ENCODE measurements at places on chromosomes 2 and 18.

- no peak for DNase-seq
Measured at GRCh38 chr2:180790891-180791290, 189.5 kb upstream of the UBE2E3 start.

GRCh38 chr2:8456151-8457091, 225.4 kb upstream of the ID2 start:
- peak; percentile 45 for DNase-seq

DNA sequence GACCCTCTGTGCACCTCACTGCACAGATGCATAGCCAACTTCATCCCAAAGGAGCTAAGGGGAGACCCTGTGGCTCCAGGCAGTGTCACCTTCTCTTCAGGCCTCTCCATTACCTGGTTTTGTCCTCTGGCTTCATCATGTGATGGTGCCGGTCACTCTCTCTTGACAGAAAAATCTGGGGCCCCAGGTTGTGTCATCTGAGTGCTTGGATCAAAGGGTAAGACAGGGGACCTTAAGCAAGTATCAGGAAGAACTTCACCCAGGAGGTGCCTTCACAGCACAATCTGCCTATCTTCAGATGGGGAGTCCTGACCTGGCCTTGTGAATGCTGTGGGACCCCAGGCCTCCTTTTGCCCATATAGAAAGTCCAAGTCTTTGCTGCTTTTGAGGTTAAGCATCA, 104.4 kb downstream of the POLR1A start:
- DNase-seq = no peak

DNA sequence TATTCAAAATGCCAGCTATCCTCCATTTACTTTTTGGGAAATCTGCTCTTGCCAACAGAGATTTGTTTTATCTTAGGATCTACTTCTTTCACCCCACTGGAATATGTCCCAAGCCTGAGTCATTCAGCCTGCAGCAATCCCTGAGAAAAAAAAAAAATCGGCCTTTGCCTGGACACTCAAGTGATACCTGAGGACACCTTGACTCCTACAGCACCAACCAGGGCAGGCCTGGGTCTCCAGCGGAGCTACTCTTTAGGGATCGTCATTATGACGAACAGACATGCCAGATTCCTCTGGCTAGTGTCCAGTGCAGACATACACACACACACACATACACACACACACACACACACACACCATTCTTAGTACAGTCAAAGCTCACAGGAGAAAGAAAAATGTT, 2.2 kb upstream of the UGT1A6 start:
- no peak for DNase-seq

- DNase-seq = no peak
Measured at GRCh38 chr2:204479557-204479956, 65.7 kb upstream of the PARD3B start.

DNA sequence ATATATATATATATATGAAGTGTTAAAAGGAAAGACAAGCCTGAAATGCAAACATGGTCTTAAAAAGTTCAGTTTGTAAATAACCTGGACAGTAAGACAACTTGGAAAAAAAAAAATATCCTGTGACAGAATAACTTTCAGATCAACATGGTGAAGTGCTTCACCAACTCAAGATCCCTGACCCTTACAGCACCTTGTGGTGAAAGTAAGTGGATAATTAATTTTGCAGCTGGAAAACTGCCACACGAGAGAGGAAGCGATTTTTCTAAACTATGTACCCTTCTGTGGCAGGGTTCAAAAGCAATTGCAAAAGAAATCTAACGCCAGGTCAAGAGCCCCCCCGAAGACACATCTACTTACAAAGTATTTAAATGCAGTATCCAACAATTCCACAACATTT, 95.8 kb downstream of the PAX3 start:
- DNase-seq = no peak

GRCh38 chr18:78558948-78559347, 420.7 kb upstream of the SALL3 start:
- DNase-seq = no peak

DNA sequence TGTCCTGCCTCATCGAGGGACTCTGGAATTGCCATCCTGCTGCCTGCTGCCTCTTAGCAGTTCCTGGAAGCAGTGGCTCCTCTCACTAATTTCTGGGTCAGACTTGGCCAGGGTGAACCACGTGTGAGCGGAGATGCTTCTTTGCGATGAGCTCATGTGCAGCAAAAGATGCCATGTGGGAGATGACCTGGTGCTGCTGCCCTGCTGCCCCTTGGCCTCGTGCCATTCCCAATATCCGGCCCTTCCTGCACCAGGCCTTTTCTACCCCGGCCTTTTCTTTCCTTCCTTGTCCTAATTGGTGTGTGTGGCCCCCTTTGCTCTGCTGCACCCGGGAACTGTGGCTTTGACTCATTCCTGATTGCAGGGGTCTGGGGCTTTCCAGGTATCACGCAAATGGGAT, 296.9 kb upstream of the HS6ST1 start:
- no peak for DNase-seq

DNA sequence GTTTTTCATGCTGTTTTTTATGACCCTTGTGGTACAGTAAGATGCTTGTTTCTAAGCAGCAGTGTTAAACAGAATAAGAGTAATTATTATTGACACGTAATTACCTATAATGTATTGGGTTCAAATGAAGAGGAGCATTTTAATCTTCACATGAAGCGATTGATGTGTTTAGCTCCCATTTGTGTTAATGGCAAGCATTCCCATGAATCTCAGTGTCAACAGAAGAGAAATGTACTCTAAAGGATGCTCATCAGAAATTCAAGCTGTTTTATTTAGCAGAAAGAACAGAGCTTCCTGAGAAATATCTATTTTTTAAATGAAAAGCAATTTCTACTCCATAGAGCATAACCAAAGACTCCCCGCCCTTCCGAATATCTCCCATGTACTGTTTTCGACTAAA, 341.3 kb upstream of the LINC00305 start:
- no peak for DNase-seq

GRCh38 chr18:67131498-67131897, 385.0 kb downstream of the DSEL start:
- DNase-seq = no peak

- DNase-seq = no peak
Measured at GRCh38 chr18:5868218-5868854, 27.0 kb downstream of the TMEM200C start.

DNA sequence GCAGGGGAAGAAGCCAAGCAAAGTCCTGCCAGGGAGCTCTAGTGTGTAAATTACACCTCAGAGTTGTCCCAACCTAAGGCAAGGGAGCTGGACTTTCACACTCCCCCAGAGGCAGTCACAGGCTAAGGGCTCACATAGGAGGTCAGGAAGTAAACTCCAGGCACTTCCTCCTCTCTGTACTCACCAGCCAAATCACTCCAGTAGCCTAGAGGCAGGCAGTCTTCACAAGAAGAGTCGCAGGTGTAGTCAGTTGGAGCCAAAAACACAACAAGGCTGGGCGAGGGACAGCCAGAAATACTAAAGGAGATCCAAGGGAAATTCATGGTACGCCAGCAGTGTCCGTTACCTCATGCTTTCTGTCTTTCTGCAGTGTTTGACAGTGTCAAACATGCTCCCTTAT, 205.0 kb downstream of the C1D start:
- DNase-seq = no peak

DNA sequence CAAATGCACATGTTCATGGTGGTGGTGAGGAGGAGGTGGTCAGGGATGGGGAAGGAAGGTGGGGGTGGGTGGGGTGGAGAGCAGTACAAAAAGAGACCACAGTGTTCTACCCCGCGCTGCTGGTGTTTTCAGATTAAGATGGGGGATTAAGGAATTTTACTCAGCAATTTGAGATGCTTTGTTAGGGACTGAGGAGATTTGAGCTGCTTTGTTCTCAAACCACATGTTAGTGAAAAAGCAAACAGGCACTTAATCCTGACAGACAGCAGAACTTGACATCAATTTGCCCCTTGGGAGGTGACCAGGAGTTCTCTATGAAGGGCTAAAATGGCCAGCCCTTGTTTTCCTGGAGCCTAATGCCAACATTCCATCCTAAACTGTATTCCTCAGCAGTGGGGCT, 244.5 kb downstream of the MEIS1 start:
- DNase-seq = no peak

- no peak for DNase-seq
Measured at GRCh38 chr2:25744055-25744454, 70.7 kb upstream of the DTNB start.

DNA sequence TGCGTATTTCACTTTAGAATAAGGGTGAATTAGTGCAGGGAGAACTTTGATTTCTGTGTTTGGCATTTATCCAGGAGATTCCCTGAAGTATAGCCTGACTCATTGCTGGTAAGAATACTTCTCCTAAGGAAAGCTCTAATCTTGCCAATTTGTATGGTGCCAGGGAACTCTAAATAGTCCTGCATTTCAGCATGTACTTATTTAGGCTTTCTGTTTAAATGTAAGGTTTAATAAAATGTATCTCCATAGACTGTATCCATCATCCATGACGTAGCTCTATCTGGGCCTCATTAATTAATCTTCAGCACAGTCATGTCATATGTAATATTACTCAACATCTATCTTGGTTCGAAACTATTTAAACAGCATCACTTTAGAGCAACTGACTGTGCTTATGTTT, 127.7 kb downstream of the DOK6 start:
- DNase-seq = no peak

DNA sequence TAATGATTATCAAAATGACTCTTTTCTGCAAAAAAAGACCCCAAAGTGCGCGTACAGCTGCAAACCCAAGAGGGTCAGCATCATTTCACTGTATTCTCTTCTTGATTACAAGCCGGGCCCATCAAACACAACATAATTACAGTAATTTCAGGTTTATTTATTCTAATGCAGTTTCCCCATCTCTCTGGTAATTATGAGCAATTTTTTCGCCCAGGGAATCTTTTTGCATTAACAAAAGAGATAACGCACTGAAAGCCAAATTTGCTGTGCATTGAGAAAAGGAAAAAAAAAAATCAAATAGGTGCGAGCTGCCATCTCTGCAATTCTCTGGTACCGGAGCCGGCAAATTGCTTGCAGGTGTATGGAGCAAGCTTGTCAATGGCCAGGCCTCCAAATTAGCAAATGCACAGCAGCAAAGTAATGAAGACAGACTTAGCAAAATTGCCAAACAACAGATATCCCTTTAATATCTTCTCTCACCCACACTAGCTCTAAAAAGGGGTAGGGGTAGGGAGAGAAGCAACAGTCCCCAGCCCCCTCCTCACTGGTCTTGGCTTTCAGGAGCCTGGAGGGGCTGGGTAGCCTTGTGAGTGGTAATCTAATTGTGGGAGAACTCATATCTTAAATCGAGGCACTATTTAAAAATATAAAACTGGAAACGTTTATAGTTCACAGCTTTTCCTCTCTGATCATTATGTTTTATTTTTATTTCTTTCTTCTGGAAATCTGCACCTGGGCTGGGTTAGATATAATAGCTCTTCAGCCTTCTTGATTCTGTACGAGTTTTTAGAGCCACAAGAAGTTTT, 6.7 kb downstream of the DLX1 start:
- no peak for DNase-seq

DNA sequence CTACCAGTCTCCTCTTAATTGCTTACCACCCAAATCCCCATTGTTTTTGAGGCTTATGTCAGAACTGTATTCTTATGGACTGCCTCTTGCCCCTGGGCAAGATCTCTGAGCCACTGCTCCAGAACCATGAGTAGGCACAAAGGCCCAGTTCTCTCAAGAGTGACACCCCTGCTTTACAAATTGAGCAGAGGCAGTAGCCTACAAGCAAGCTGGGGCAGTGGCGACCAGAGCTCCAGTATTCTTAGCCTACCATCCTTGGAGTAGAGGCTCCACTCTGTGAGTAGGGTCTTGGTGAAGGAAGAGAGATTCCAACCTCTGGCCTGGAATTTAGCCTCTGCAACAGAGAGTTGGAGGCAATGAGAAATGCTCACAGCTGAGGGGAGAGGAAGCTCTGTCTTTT, 36.5 kb downstream of the WDR75 start:
- no peak for DNase-seq

DNA sequence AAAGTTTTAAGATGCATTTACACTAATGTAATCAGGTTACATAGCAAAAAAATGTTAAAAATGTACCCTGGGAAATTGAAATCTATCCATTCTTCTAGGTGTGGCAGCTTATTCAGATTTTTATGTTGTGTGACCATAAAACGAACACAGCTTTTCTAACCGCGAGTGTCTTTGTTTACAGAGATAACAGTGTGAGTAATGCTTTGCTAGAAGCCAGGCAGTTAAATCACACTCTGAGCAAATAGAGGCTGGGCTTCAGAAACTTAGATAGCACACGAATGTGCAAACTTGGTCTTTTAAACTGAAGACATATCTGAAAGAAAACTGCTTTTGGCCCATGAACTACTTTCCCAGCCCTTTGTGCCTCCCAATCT, 116.1 kb downstream of the SPTBN1 start:
- no peak for DNase-seq

GRCh38 chr2:110852541-110853263, 120.3 kb downstream of the ACOXL start:
- no peak for DNase-seq

GRCh38 chr18:28350821-28351220, 173.9 kb upstream of the CDH2 start:
- DNase-seq = no peak

- DNase-seq = no peak
Measured at GRCh38 chr2:235271936-235272335, 221.9 kb upstream of the AGAP1 start.

DNA sequence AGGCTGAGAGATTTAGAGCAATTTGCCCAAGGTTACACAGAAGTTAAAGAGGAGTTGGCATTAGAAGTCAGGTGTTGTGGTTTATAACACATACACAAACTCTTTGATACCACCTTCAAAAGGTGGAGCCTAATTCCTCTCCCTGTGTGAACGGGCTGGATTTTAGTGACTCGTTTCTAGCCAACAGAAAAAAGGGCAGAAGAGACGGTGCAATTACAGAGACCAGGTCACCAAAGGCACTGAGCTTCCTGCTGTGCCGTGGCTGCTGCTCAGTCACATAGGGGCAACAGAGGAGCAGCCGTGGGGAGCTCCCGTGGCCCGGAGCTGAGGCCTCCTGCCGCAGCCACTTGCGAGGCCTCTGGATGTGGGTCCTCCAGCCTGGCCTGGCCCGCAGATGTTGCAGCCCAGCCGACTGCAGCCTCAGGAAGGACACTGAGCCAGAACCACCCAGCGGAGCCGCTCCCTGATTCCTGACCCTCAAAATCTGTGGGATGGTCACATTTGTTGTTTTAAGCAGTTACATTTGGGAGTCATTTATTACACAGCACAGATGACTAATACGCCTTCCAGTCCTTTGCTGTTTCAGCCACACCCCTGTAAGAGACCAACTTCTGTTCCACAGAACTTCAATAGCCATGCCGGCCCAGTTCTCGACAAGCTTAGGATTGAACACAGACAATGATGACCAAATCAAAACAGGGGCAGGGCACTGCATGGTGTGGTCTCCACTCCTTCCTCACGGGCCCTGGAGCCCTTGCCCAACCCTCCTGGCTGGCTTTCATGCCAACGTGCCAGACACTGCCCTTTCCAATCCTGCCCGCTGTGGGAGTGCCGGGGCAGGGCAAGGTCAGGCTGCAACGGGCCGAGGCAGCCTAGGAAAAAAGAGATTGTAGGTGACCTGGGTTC, 17.1 kb downstream of the EDAR start:
- DNase-seq = no peak

GRCh38 chr18:13574355-13574754, 152.0 kb downstream of the FAM210A start:
- no peak for DNase-seq
